ENCODE measurements at places on chromosomes 3 and 15.
A peak's percentile ranks its signal among the peaks of the same experiment; 100 is the strongest.

- DNase-seq: no peak
- H3K36me3 ChIP-seq: no peaks in the 10 kb centered on the region
- H3K27me3 ChIP-seq: peaks cover 66% of the 10 kb centered on the region
- H3K4me1 ChIP-seq: no peaks in the 10 kb centered on the region
- H3K4me3 ChIP-seq: no peak overlapping the region
- H3K27ac ChIP-seq: no peak overlapping the region
Measured at GRCh38 chr15:62287066-62287857, 122.2 kb upstream of the C2CD4B start.

GRCh38 chr3:160720123-160720746 lies 35.8 kb upstream of the PPM1L start:
- H3K4me3 ChIP-seq: no peak overlapping the region
- H3K27ac ChIP-seq: no peak overlapping the region

GRCh38 chr3:81554388-81554787 lies 207.1 kb downstream of the GBE1 start:
- DNase-seq: no peak
- H3K4me1 ChIP-seq: no peaks in the 10 kb centered on the region
- H3K36me3 ChIP-seq: peaks cover 2% of the 10 kb centered on the region

DNA sequence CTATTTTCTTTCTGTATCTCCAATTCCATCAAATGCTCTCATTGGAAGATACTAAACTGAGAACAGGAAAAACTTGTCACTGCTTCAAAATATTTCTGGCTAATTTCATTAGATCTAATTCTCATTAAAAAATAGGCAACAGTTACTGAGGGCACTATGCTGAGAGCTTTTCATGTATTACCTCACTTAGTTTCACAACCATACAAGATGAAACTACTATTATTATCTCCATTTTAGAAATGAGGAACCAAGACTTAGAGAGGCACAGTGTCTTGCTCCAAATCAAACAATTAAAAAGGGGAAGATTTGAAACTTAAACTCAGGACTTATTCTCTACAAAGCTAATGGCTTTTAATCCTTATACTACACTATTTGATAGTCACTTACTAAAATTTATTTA lies 7.2 kb upstream of the OTOL1 start:
- H3K36me3 ChIP-seq: no peaks in the 10 kb centered on the region
- no peak for DNase-seq
- H3K4me3 ChIP-seq: no peak overlapping the region

DNA sequence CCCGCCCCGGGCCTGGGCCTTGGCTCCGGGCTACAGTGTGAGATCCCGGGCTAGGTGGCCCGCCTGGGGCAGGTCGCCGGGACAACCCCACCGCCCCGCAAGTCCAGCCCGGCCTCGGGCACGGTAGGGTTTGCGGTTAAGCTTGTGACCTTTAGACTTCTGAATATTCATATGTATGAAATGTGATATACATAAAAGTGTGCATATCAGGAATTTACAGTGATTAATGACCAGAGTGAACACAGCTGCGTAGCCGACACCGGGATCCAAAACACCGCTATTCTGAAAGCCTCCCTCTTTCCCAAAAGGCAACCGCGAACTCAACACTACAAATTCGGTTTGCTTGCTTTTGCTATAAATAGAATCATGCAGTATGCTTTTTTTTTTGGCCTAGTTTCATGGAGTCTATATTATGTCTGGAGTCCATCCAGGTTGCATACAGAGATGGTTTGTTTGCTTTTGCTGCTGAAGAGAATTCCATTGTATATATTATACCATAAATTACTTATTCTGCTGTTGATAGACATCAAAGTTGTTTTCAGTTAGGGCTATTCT lies 636 bp upstream of the SNRPA1 start:
- no peak for DNase-seq
- no peaks in the 10 kb centered on the region for H3K27me3 ChIP-seq
- H3K27ac ChIP-seq: peak overlapping the region; percentile 97

GRCh38 chr3:105365081-105365390 lies 1.7 kb upstream of the ALCAM start:
- H3K27me3 ChIP-seq: no peaks in the 10 kb centered on the region
- no peak for DNase-seq
- H3K36me3 ChIP-seq: peaks cover 22% of the 10 kb centered on the region
- no peak overlapping the region for H3K27ac ChIP-seq

- DNase-seq: no peak
- no peaks in the 10 kb centered on the region for H3K4me1 ChIP-seq
- H3K4me3 ChIP-seq: no peak overlapping the region
- no peaks in the 10 kb centered on the region for H3K27me3 ChIP-seq
- H3K27ac ChIP-seq: no peak overlapping the region
- no peaks in the 10 kb centered on the region for H3K36me3 ChIP-seq
Measured at GRCh38 chr3:102006812-102007485, 157.6 kb downstream of the NFKBIZ start.

DNA sequence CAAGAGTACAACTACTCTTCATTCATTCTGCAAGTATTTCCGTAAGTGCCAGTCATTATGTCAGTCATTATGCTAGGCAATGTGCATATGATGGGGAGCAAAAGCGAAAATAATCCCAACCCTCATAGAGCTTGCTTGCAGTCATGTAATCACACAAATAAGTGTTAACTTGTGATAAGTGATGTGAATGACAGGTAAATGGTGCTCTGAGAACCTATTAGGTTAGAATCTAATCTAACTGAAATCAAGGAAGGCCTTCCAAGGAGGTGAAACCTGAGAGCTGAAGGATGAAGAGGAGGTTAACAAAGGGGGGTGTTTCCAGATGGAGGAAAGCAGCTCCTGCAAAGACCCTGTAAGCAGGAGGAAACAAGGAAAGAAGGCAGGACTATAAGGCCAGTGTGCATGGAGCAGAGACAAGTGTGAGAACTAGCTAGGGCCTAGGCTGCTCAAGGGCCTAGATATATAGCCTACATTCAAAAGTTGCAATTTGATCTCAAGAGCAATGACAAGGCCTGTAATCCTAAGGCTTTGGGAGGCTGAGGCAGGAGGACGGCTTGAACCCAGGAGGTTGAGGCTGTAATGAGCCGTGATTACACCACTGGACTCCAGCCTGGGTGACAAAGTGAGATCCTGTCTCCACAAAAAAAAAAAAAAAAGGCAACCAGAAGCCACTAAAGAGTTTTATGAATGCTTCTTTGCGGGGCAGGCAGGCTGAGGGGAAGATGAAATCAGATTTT lies 5.3 kb downstream of the PTPN9 start:
- no peak overlapping the region for H3K4me3 ChIP-seq
- H3K27ac ChIP-seq: peak overlapping the region; percentile 29
- peaks cover 9% of the 10 kb centered on the region for H3K36me3 ChIP-seq
- H3K4me1 ChIP-seq: peaks cover 39% of the 10 kb centered on the region

DNA sequence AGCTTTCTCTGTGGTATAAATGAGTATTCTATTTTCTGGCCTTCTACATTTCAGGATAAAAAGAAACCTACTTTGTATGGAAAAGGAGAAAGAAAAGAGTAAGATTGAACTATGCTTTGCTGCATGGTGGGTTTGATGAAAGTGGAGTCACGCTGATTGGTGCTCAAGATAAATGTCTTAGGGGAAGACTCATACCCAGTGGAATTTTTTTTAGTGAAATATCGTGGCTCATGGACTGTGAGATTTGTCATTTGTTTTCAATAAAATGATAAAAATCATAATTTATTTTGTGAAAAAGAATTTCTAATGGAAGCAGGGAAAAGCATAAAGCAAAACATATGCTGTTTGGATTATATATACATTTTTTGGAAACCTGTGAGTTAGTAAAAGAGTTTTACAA lies 292.5 kb downstream of the ZPLD1 start:
- no peaks in the 10 kb centered on the region for H3K27me3 ChIP-seq
- DNase-seq: no peak
- no peaks in the 10 kb centered on the region for H3K36me3 ChIP-seq
- no peak overlapping the region for H3K4me3 ChIP-seq
- no peaks in the 10 kb centered on the region for H3K4me1 ChIP-seq

- peaks cover 25% of the 10 kb centered on the region for H3K36me3 ChIP-seq
- DNase-seq: no peak
- no peaks in the 10 kb centered on the region for H3K27me3 ChIP-seq
- no peak overlapping the region for H3K4me3 ChIP-seq
Measured at GRCh38 chr3:32544894-32545293, 25.8 kb downstream of the DYNC1LI1 start.

DNA sequence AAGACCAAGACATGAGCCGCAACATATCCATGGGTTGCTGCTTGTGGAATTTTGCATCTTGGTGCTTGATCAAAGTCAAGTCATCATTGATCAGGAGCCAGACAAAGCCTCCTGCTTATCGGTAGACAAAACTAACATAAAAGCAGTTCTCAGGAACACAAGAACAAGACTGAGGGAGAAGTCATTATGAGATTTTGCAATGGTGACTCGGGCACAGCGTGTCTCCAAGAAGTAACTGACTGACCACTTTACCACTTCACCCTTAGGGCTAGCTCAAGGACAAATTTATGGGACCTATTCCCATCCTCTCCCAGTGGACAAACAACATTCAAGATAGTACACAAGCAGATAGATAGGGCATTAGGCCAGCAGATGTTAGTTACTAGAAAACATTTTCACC lies 68.1 kb upstream of the LIMD1 start:
- H3K27me3 ChIP-seq: no peaks in the 10 kb centered on the region
- H3K4me3 ChIP-seq: no peak overlapping the region
- H3K36me3 ChIP-seq: peaks cover 24% of the 10 kb centered on the region
- H3K4me1 ChIP-seq: no peaks in the 10 kb centered on the region
- H3K27ac ChIP-seq: no peak overlapping the region
- DNase-seq: no peak

GRCh38 chr3:17259685-17260084 lies 374.9 kb downstream of the PLCL2 start:
- DNase-seq: no peak
- no peak overlapping the region for H3K4me3 ChIP-seq
- no peaks in the 10 kb centered on the region for H3K4me1 ChIP-seq
- H3K27me3 ChIP-seq: no peaks in the 10 kb centered on the region

GRCh38 chr15:58583171-58583908 lies 151.5 kb downstream of the LIPC start:
- H3K27me3 ChIP-seq: peaks cover 21% of the 10 kb centered on the region
- H3K27ac ChIP-seq: no peak overlapping the region
- no peaks in the 10 kb centered on the region for H3K36me3 ChIP-seq

DNA sequence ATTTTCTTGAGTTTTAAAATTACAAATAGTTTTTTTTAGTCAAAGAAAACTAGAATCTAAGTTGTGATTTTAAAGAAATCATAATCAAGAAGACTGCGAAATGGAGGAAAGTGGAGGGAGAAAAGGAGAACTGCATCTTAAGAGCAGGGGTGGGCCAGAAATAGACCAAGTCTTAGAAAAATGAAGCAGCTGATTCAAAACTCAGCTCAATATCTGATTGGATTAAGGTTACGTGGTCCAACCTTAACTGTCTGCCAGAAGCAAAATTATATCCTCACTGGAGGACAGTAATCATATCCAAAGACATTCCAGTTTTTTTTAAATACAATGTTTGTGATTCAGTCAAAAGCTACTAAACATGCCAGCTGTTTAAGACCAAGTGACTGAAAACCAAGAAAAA lies 41.4 kb downstream of the CHSY1 start:
- H3K36me3 ChIP-seq: peaks cover 3% of the 10 kb centered on the region
- H3K4me1 ChIP-seq: peaks cover 89% of the 10 kb centered on the region
- H3K27ac ChIP-seq: no peak overlapping the region
- H3K4me3 ChIP-seq: no peak overlapping the region

DNA sequence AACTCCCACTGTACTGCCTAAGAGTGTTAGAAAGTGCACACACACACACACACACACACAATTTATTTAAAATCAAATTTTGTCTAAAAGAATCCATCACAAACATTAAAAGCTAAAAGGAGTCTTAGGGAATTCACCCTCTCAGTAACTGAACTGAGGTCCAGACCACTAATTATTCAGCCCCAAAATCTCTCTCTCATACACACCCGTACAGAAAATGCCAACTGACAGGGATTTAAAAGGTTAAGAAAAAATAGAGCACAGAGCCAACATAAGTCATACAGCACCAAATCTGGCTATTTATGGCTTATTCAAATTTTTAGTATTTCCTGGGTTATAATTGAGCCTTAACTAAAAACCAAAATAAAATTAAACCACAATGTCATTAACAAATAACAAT lies 20.7 kb downstream of the GBE1 start:
- H3K27ac ChIP-seq: no peak overlapping the region
- no peaks in the 10 kb centered on the region for H3K27me3 ChIP-seq
- DNase-seq: no peak
- no peak overlapping the region for H3K4me3 ChIP-seq

DNA sequence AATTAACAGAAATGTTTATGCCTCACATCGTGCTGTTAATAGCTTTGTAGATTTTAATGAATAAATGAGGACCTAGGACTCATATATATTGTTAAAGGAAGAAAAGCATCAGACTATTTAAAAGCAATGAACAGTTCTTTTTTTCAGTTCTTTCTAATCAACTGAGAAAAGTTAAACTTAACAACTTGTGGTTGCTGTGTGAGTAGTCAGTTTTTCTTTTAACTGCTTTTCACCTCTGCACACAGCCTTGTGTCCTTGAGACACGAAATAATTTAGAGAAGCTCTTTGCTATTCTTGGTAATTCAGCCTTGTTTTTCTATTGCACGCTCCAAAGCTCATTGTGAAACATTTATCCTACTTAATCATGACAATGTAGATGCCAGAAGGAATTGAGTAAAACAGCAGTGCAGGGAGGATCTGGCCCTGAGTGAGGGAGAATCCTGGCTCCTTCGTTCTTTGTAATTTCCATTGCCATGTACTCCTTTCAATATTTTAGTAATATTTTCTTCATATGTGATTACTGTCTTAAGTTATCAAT lies 499.0 kb downstream of the PYDC2 start:
- DNase-seq: no peak
- no peaks in the 10 kb centered on the region for H3K36me3 ChIP-seq
- no peak overlapping the region for H3K4me3 ChIP-seq

DNA sequence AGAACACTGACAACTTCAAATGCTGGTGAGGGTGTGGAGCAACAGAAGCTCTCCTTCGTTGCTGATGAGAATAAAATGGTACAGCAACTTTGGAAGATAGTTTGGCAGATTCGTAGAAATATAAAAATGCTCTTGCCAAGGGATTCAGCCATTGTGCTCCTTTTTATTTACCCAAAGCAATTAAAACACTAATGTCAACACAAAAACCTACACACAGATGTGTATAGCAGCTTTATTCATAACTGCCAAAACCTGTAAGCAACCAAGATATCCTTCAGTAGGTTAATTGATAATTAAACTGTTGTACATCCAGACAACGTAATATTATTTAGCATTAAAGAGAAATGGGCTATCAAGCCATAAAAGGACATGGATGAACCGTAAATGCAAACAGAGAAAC lies 37.8 kb upstream of the LSAMP start:
- no peaks in the 10 kb centered on the region for H3K27me3 ChIP-seq
- H3K27ac ChIP-seq: no peak overlapping the region
- H3K4me3 ChIP-seq: no peak overlapping the region
- no peak for DNase-seq
- H3K4me1 ChIP-seq: no peaks in the 10 kb centered on the region

- H3K27me3 ChIP-seq: no peaks in the 10 kb centered on the region
- peak overlapping the region; percentile 64 for H3K4me3 ChIP-seq
- peaks cover 54% of the 10 kb centered on the region for H3K4me1 ChIP-seq
- DNase-seq: no peak
- H3K27ac ChIP-seq: peak overlapping the region; percentile 58
- no peaks in the 10 kb centered on the region for H3K36me3 ChIP-seq
Measured at GRCh38 chr15:60695713-60696522, 217.0 kb upstream of the ICE2 start.

GRCh38 chr3:172061724-172062184 lies 22.4 kb downstream of the FNDC3B start:
- H3K4me1 ChIP-seq: peaks cover 14% of the 10 kb centered on the region
- H3K27ac ChIP-seq: peak overlapping the region; percentile 75
- no peaks in the 10 kb centered on the region for H3K27me3 ChIP-seq
- no peak for DNase-seq
- peaks cover 2% of the 10 kb centered on the region for H3K36me3 ChIP-seq

All from central memory CD8-positive, alpha-beta T cell (primary cell).